ENCODE measurements at places on chromosomes 3 and 15.

DNA sequence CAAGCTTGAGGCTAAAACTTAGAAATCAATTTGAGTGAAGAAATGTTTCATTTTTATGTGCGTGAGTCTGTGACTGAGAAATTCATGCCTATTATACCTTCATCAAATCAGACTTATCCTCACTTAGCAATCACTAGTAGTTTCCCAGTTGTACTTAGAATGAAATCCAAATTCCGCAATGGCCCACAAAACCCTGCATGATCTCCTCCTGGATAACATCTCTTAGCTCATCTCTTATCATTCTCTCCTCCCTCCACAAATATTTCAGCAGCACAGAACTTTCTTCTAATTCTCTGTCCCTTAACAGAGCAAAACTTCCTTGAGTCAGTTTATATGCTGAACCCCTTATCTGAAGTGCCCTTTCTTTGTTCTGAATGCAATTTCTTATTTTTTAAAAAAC is 198.8 kb upstream of the TGFBR2 start:
- ATAC-seq = no peak

GRCh38 chr3:173977747-173978146 is 580.2 kb downstream of the NLGN1 start:
- ATAC-seq = no peak

GRCh38 chr15:67776600-67776999 is 48.7 kb upstream of the SKOR1 start:
- ATAC-seq = no peak

DNA sequence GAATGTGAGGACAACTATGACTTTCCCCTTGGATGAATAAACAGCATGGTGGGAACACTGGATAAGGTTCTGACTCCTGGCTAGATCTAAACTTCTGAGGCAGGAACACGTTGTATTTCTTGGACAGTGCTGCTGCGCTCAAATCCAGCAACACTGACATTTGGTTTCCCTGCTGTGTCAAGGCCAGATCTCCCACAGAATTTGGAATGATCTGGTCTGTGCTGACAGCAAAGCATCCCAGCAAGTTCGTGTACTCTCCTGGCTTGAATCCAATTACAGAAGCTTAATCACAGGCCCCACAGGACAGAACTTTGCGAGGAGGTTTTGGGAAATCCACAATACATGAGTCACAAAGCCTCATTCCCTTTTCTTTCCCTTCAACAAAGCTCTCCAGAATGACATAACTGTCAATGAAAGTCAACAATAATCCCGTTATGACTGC is 92.5 kb downstream of the ADAMTS9 start:
- peak; percentile 93 for ATAC-seq

- ATAC-seq = no peak
Measured at GRCh38 chr15:99983171-99983885, 250.1 kb upstream of the LYSMD4 start.

DNA sequence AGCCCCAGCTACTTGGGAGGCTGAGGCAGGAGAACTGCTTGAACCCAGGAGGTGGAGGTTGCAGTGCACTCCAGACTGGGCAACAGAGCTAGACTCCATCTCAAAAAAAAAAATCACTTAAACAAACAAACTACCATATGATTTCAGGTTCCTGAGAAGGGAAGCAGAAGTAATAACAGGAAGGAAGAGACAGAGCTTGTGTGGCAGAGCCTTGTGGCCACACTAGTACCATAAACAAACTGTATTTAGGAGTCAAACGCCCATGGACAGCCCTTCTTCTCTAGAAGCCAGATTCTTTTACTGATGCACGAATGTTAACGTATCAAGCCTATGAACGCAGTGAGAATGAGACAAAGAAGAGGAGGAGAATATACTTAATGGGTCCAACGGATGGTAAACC is 12.0 kb downstream of the MTMR10 start:
- no peak for ATAC-seq

DNA sequence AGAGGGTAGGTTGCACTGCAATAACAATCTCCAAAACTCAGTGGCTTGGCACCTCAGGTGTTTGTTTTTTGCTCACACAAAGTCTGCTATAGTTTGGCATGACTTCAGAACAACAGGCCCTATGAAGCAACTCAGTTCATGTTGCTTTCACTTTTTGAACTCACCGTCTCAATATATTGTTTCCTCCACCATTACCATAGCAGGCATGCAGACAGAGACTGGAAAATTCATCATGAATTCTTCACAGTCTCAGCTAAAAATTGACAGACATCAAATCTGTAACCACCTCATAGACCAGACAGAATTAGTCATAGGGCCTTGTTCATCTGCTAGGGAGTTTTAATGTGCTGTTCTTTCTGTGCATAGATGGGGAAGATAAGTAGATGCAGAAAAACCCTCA is 161.4 kb upstream of the POU1F1 start:
- no peak for ATAC-seq

DNA sequence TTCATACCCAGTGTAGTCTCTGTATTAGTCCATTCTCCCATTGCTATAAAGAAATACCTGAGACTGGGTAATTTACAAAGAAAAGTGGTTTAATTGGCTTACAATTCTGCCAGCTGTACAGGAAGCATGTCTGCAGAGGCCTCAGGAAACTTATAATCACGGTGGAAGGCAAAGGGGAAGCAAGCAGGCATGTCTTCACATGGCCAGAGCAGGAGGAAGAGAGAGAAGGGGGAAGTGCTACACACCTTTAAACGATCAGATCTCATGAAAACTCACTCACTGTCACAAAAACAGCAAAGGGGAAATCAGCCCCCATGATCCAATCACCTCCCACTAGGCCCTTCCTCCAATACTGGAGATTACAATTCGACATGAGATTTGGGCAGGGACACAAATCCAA is 6.3 kb upstream of the PARP14 start:
- ATAC-seq = no peak

- ATAC-seq = no peak
Measured at GRCh38 chr3:42721690-42722089, 19.1 kb upstream of the HHATL start.

GRCh38 chr3:61252836-61253235 is 1.6 kb upstream of the FHIT start:
- ATAC-seq = no peak

- ATAC-seq = no peak
Measured at GRCh38 chr3:40477666-40478065, 744 bp downstream of the ZNF619 start.

DNA sequence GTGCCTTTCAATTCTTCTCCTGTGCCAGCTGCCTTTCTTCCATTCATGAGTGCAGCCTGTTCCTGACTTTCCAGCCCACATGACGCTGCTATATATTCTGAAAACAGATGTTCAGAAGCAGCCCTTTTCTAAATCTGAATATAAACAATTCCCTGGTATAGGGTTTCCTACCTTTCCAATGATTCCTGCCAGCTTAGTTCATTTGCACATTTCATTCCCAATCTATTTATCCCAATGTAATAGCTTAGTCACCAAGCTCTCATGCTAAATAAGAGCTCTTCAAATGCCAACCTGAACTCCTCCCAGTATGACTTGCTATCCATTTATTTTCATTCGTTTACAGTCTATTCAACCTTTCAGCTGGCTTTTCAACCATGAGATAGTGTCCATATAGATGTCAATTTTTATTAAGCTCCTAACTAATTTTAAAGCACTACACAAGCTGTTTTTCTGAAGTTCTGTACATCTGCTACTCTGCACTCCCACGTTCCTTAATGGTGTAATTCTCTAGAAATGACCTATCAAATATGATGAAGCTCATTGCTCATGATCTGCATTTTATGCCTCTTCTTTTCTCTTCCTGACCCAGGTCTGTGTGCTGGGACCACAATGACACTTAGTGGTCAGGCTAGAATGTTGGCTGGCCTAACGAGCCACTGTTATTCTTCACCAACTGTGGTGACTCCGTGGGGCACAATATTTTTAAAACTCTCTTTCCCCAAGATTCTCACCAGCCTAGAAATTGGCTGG is 605.0 kb upstream of the TBL1XR1 start:
- ATAC-seq = no peak

DNA sequence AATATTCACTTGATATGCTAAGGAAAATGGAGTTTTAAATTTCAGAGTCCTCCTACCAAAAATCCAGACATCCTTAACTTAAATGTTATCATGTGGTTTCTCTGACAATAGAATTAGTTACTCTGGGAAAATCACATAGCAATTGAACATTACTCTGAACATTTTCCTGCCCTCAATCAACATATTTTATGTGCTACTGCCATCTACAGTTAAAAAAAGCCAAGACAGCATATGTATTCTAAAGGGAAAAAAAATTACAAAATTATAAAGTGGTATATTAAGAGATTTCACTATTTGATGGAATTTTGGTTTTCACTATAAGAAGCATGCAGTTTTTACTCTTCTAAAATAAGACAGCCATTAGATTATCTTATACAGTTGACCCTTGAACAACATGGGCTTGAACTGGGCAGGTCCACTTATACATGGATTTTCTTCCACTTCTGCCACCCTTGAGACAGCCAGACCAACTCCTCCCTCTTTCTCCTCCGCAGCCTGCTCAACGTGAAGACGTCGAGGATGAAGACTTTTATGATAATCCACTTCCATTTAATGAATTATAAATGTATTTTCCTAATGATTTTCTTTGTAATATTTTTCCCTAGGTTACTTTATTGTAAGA is 122.3 kb downstream of the ATP1B3 start:
- ATAC-seq = no peak

DNA sequence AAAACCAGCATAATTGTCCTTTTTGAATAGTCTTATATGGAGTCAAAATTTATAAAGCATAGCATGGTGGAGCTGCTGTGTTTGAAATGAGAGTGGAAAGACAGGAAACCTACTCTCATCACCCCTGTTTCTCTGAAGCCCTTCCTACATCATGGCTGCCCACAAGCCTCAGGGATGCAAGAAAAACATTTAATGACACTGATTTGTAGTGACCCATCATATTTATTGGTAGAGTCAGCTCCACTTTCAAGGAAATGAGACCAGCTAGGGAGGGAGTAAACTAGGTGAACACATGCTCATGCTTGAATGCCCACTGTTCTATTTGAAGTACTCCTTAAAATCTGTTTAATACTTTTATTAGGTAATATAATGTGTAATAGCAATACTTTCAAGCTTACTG is 494.3 kb upstream of the KCNMB2 start:
- no peak for ATAC-seq

DNA sequence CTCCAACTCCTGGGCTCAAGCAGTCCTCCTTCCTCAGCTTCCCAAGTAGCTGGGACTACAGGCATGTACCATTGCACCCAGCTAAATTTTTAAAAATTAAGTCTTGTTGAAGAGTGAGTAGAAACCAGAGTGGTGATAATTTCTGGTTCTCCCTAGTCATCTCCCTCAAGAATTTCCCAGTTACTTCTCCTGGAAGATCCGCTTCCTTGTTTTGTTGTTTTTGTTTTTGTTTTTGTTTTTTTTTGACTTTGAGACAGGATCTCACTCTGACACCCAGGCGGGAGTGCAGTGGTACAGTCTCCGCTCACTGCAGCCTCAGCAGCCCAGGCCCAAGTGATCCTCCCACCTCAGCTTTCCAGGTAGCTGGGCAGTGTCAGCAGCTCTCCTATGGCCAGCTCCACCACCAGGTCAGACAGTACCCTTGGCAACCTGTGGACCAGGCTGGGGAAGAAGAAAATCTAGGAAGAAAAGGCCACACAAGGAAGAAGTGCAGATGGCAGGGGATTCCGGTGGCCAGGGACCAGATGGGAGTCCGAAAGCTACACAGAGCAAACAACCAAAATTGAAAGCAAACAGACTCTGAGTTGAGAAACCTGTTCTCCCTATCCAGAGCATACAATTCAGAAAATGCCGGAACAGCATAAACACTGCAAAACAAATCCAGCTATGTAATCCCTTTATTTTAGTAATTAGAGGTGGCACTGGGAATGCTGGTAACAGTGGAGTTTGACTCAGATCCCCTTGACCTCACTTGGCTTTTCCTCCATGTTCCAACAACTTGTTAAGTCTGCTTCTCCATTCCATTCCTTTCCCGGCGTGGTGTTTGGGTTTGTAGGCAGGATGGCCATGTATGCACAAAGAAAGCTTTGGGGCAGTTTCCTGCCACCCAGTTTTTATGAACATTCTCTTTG is 266.6 kb upstream of the CTDSPL start:
- peak; percentile 26 for ATAC-seq

GRCh38 chr15:81962482-81962881 is 83.3 kb downstream of the MEX3B start:
- no peak for ATAC-seq

DNA sequence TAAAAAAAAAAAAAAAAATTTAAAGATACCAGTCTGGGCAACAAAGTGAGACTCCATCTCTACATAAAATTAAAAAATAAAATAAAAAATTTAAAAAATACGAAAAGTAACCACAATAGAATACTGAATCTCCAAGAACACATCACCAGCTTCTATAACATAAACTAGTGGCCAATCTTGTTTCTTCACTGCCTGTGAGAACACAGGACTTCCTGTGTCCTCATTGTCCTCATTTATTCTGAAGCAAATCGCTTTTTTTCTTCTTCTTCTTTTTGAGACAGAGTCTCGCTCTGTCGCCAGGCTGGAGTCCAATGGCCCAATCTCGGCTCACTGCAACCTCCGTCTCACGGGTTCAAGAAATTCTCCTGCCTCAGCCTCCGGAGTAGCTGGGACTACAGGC is 28.6 kb upstream of the RAB7A start:
- no peak for ATAC-seq

- no peak for ATAC-seq
Measured at GRCh38 chr15:41010345-41010744, 57.1 kb downstream of the CHAC1 start.

DNA sequence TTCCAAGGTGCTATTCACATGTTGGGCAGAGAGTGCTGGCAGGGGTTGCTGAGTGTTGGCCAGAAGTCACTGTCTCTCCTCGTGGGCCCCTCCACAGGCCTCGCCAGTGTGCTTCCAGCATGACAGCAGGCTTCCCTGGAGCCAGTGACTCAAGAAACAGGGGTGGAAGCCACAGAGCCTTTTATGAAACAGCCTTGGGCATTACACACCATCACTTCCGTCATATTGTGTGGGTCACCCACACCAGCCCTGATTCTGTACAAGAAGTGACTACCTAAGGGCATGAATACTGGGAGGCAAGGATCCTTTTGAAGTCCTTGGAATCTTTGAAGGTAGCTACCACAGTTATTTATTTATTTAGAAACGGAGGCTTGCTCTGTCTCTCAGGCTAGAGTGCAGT is 177.6 kb upstream of the UBE3A start:
- ATAC-seq = no peak

DNA sequence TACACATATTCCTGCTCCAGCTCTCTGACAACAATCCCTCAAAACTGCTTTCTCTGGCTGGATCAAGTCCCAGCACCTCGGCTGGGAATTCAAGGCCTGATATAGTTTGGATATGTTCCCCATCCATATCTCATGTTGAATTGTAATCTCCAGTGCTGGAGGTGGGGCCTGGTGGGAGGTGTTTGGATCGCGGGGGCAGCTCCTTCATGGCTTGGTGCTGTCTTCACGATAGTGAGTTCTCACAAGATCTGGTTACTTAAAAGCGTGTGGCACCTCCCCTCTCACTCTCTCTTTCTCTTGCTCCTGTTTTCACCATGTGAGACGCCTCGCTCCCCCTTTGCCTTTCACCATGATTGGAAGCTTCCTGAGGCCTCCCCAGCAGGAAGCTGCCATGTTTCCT is 47.4 kb upstream of the SYN2 start:
- no peak for ATAC-seq

- ATAC-seq = peak; percentile 95
Measured at GRCh38 chr3:138186803-138187295, 252 bp upstream of the ARMC8 start.

GRCh38 chr15:34883633-34884032 is 85.9 kb downstream of the AQR start:
- ATAC-seq = no peak

- no peak for ATAC-seq
Measured at GRCh38 chr15:78402061-78402610, 35.9 kb upstream of the IREB2 start.
